Activated CD8-positive, alpha-beta memory T cell treated with anti-CD3 and anti-CD28 coated beads for 24 hours (primary cell): ENCODE measurements at places on chromosomes 7 and 10.

- DNase-seq = no peak
Observed at GRCh38 chr10:36574207-36574606, 551.2 kb upstream of the ANKRD30A start.

DNA sequence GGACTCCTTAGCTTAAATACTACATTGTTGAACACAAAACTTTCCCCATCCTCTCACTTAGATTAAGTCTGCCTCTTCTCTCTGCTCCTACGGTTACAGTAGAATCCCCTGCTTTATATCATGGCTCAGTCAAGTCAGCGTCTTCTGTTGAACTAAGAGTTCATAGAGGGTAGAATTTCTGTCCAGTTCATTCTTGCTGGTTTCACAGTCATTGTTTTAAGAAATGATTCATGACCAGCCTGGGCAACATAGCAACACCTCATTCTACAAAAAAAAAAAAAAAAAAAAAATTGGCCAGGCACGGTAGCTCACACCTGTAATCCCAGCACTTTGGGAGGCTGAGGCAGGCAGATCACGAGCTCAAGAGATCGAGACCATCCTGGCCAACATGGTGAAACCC is 3.7 kb upstream of the ZFYVE27 start:
- no peak for DNase-seq

- DNase-seq = no peak
Observed at GRCh38 chr7:33892945-33893344, 12.4 kb upstream of the BMPER start.

DNA sequence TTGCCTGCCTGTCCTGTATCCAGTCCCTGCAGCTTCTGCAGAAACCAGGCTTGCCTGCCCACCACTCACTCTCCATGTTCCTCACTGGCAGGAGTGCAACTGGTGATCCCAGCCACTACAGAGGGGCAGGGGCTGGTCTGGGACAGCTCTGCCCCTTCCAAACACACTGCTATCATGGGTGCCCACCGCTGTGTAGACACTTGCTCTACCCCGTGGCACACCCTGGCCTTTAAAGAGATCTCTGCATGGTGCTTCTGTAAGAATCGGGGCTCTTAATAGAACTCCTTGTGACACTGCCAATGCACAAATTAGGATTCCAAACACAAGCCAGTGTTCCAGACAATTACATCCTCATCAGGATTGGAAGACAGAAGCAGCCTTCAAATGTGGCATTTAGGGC is 41.7 kb downstream of the C10orf90 start:
- no peak for DNase-seq

DNA sequence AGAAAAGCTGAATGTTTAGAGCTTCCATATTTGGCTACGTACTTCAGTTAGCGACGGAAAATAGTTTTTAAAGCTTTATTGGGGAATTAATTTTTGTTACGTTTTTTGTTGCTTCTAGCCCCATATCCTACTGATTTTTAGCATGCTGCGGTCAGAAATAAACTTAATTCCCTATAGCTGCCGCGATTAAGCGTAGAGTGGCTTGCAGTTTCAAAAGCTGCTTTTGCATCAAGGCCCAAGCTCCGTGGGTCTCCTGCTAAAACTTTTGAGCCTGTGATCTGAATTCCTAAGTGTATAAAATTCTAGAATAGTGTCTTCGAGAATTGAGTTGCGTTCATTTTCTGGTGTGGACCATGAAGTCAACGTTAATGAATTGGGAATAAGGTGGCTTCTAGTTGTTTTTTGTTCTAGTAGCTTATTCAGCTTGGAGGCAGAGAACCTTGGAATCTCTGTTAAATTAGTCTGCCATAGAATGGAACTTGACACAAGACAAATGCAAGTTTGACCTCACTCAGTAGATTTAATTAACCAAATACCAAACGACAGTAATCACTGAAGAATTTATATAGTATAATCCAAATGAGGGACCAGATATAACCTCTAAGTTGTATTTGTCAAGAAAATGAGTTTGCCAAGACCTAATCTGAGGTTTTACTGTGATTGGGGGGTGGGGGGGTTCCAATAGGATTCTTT is 977 bp downstream of the CALU start:
- no peak for DNase-seq

- no peak for DNase-seq
Observed at GRCh38 chr7:131015657-131015958, 281.6 kb upstream of the KLF14 start.

GRCh38 chr7:7980134-7980533 is 11.5 kb downstream of the GLCCI1 start:
- no peak for DNase-seq

DNA sequence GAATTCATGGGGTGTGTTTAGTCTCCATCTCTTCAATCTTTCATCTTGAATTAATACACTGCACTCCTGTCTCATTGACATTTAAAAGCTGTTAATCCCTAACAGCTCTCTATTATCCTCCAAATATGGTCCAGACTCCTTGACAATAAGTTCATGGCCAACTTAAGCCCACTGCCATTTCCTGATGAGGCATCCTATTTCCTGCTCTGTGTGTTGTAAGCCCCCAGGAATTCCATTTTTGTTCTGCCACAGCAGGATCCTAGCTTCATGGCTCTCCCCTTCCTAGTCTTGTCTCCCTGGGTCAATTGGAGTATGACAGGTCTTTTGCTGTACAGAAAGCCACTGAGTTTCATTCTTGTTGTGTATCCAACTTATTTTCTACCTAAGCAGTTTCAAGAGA is 218.8 kb downstream of the OTUD1 start:
- no peak for DNase-seq

DNA sequence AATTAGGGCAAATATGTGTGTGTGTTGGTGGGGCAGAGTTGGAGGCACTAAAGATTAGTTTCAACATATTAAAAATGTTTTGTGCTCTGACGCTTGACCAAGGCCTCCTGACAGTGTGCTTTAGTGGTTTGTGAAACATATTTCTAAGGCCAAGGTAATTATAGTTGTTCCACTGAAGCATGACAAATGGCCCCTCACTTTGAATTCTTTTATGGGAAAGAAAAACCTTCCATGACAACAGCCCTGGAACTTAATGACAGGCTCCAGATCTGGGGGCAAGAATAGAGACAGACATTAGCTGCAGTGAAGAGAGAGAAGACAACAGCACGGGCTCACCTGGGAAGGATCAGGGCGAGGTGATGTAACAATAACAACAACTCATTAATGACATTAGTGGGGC is 155.8 kb downstream of the CHN2 start:
- DNase-seq = no peak

- no peak for DNase-seq
Observed at GRCh38 chr10:22317771-22318565, 1.8 kb downstream of the COMMD3 start.

DNA sequence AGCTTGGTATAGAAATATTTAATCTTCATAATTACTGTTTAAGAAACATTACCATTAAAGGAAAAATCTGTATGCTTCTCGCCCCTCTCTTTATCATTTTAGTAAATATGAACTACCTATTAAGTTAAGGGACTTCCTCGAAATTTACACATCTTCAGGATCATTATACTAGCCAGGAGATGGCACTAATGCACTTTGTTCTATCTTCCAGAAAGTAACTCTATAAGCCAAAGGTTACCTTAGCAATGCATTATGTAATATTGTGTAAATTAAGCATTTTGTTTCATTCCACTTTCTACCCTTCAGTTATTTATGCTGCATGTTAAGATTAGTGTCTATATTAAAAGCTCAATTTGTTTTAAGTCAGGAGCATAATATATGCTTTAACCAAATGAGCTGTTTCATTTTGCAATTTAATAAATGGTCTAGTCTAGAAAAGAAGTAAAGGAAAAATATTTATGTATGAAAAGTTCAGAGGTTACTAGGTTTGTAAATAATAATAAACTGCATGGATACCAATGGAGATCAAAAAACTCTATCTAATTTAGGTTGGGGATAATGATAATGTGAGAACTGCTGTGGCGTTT is 128.5 kb downstream of the ANKRD7 start:
- DNase-seq = no peak

DNA sequence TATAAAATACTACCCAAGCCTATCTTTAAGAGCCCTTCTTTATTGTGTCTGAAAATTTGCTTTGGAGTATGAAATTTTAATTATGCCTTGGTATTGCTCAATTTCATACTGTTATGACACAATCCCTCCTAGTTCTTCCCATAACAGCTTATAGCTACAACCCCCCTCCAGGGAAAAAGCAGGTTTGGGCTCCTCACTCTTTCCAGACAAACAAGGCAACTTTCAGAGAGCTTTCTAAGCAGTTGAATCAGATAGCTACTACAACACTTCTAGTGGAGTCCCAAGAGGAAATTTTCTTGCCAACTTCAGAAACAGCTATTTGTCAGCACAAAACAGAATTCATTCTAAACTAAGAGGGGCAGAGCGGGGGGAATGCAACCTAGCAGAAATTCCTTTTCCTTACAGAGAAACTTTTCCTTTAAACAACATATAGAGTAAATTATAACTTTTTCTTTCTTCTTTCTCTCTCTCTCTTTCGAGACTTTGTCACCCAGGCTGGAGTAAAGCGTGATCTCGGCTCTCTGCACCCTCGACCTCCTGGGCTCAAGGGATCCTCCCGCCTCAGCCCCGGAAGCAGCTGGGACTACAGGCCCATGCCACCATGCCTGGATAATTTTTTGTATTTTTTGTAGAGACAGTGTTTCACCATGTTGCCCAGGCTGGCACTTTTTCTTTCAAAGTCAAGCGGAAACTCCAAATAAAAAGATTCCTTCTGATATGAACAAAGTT is 26.0 kb upstream of the JMJD1C start:
- DNase-seq = no peak

- no peak for DNase-seq
Observed at GRCh38 chr10:102537948-102538347, 34.2 kb downstream of the SUFU start.

DNA sequence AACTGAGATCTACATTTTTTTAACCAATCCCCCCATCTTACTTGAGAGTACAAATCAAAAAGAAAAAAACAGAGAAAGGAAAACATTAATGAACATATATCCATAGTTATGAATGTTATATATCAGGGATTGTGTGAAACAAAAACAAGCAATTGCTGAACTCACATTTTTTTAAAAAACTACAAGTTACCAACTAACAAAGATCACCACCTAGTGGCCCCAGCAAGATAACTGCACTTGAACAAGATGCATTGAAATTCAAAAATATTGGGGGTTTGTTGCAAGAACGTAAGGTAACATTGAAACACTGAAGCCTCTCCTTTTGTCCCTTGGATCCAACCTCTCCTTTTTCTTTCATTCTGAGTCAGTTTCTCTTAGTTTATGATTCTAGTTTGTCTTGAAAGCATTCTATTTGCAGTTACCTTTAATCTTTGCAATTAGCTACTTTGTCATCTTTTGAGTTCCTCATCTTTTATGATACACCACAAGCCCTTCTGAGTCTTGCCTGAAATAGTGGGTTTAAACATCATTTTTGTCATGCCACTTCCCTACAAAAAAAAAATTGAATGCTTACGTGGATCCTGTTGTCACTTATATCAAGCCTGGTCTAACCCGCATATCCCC is 87.3 kb upstream of the TES start:
- DNase-seq = no peak

DNA sequence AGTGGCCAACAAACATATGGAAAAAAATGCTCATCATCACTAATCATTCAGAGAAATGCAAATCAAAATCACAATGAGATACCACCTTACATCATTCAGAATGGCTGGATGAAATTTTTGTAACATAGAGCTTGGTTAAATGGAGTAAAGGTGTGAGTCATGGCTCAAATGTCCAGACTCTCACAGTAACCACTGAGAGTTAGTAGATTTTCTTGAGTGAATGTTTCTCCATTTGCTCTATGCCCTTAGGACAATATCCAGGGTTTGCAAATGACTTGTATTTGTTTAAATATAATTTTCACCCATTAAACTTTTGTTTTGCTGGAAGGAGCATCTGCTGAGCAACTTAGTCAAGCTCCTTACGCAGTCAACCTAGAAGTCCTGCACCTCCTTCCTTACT is 967.2 kb downstream of the XPNPEP1 start:
- no peak for DNase-seq

DNA sequence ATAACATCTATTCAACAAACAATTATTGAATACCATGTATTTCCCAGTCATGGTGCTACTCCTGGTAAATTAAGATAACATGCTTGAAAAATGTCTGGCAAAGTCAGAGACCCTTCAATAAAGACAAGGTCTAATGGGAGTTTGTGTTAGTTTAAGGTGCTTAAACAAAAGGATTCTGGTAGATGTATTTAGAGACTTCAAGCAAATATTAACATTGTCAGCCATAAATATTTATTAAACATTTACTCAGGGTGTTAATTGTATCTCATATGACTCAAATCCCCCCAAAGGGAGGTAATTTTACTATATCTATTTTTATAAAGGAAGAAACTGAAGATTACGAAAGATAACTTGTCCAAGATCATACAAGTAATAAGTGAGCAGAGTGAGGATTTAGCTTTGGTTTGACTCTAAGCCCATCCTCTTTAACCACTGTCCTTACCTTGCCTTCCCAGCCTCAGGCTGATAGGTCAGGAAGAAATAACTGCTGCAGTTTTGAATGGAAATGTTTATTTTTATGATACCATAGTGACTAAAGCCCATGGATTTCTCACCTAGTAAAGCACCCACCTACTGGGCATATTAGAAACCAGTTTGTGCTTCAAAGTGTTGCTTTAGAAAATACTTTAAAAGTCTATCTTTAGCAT is 215.4 kb downstream of the COBL start:
- no peak for DNase-seq

GRCh38 chr7:99525713-99526440 is 21.4 kb downstream of the ZKSCAN5 start:
- DNase-seq = no peak

DNA sequence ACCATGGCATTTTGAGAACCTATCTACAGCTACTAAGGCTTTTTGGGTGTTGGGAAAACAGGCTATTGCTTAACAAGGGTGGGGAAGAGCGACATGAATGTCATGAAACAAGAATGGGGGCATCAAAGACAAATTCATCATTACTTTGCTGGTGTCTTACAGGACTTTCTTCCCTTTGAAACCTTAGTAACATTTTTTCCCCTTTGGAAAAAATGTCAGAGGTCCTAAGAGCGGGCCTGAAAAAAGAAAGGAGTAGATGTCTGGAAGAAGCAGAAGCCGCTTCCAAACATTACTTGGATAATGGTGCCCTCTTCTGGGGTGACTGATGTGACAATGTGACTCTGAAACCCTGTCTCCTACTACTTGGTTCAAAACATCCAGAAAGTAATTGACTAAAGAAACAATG is 3.8 kb upstream of the DDX50 start:
- no peak for DNase-seq

DNA sequence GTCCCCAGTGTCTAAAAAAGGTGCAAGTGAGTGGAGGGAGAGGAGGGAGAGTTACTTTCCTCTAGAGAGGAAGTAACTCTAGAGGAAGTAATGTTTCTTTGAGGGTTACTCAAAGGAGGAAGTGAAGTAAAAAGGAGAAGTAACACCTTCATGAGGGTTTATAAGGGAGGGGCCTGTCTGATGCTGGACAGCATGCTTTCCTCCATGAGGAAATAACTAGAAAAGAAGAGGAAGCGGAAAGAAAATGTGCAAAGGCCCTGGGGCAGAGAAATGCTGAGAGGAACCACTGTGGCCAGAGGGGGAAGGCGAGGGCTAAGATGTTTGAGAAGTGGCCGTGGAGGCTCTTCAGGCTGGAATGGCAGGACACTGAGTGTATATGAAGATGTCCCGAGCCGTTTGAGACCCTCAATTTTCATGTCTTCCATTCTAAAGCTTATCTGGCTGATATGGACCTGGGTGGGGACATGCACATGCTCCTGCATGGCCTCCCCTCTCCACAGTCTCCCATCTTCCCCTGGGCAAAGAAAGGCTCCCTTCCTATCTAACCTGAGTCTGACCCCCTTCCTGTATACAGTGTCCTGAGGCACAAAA is 3.4 kb upstream of the SLC18A2 start:
- DNase-seq = no peak

- no peak for DNase-seq
Observed at GRCh38 chr7:50431722-50432305, 18.3 kb downstream of the FIGNL1 start.
